T-cell (primary cell): ENCODE measurements at places on chromosomes 2 and 18. TPM values are rescaled to one million over a fixed set of nuclear protein-coding genes. Genes with fewer than 3 reads are reported as not detected.

DNA sequence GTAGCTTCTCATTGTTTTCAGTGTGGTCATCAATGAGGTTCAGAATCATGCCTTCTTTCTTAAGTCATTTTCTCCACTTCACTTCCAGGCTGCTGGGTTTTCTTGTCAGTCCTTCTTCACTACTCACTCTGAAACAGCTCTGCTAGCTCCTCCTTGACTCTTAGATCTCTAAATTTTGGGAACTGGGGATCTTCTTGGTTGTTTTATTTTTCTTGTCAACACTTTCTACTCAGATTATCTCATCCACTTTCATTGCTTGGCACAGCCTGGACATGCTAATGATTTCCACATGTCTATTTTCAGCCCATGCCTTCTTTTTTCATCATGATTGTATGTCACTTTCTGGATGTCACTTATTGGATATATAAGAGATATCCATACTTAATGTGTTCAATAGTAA, 517.8 kb upstream of the DSEL start:
- no peak overlapping the region for H3K4me3 ChIP-seq
- H3K27me3 ChIP-seq: no peaks in the 10 kb centered on the region
- no peaks in the 10 kb centered on the region for H3K4me1 ChIP-seq
- no peaks in the 10 kb centered on the region for H3K36me3 ChIP-seq
- DNase-seq: no peak

GRCh38 chr2:206477296-206477695, 34.0 kb downstream of the ADAM23 start:
- H3K4me3 ChIP-seq: no peak overlapping the region
- no peaks in the 10 kb centered on the region for H3K27me3 ChIP-seq
- H3K27ac ChIP-seq: no peak overlapping the region
- DNase-seq: no peak
- H3K36me3 ChIP-seq: no peaks in the 10 kb centered on the region

The EVA1A gene
- 0.62 TPM for total RNA-seq

The CDH19 gene
- total RNA-seq: not detected

DNA sequence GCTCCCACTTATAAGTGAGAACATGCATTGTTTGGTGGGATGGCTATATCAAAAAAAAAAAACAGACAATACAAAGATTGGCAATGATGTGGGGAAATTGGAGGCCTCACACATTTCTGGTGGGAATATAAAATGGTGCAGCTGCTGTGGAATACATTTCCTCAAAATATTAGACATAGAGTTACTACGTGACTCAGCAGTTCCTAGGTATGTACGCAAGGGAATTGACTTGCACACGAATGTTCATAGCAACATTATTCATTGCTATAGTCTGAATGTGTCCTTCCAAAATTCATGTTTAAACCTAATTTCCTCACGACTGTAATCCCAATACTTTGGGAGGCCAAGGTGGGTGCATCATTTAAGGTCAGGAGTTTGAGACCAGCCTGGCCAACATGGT, 2.3 kb upstream of the ARHGEF33 start:
- H3K4me3 ChIP-seq: no peak overlapping the region
- DNase-seq: no peak
- H3K36me3 ChIP-seq: no peaks in the 10 kb centered on the region
- H3K27me3 ChIP-seq: peaks cover 2% of the 10 kb centered on the region
- no peaks in the 10 kb centered on the region for H3K4me1 ChIP-seq
- no peak overlapping the region for H3K27ac ChIP-seq
